ENCODE measurements at places on chromosomes 12 and 14. TPM values are rescaled to one million over a fixed set of nuclear protein-coding genes. Genes with fewer than 3 reads are reported as not detected.

GPR132 gene
- total RNA-seq = 51.2 TPM

CCNT1 gene
- total RNA-seq = 56.9 TPM

PDZRN4 gene
- total RNA-seq = not detected

CDK17 gene
- total RNA-seq = 41.5 TPM

KIF26A gene
- 7.7 TPM for total RNA-seq

RTN1 gene
- not detected for total RNA-seq

DNA sequence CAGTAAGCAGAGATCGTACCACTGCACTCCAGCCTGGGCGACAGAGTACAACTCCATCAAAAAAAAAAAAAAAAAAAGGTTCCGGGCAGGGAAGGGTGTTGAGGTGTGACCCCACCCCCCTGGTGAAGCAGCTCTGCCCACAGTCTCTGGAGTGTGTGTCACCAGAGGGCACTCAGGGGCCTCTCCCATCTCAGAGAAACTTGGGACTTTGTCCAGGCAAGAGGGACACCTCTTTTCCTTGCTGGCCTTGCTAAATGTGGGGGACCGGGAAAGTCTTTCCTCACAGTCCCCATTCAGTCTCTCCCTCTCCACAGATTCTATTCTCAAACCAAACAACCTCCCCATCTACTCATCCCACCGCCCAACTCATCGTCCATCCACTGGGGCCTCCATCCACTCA, 43.6 kb downstream of the RFLNA start:
- no peaks in the 10 kb centered on the region for H3K27me3 ChIP-seq
- H3K36me3 ChIP-seq = peaks cover 51% of the 10 kb centered on the region
- DNase-seq = no peak
- no peak overlapping the region for H3K27ac ChIP-seq

GRCh38 chr12:100156731-100157426, 14.2 kb upstream of the BLTP3B start:
- H3K4me3 ChIP-seq = no peak overlapping the region

- DNase-seq = no peak
- no peak overlapping the region for H3K4me3 ChIP-seq
- no peak overlapping the region for H3K27ac ChIP-seq
- peaks cover 47% of the 10 kb centered on the region for H3K36me3 ChIP-seq
- peaks cover 18% of the 10 kb centered on the region for H3K4me1 ChIP-seq
- no peaks in the 10 kb centered on the region for H3K27me3 ChIP-seq
Measured at GRCh38 chr12:98721204-98721702, 76.2 kb downstream of the APAF1 start.

DNA sequence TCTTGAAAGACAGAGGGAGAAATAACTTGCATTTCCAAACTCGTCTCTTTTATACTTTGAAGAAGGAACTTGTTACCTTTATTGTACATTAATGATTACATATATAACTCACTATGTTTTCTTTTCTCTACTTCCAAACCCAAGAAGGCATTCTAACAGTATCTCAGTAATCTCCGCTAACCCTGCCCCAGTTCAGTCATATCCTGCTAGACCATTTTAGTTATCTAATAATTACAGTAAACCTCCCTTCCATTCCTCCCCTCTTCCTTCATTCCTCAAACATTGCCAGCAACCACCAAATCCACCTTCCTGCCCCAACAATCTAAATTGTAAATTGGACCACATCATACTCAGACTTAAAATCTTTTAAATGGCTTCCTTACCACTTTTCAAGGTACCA, 30.6 kb downstream of the STK38L start:
- peaks cover 11% of the 10 kb centered on the region for H3K4me1 ChIP-seq
- no peaks in the 10 kb centered on the region for H3K27me3 ChIP-seq
- no peak overlapping the region for H3K27ac ChIP-seq
- no peak overlapping the region for H3K4me3 ChIP-seq

- no peaks in the 10 kb centered on the region for H3K4me1 ChIP-seq
- H3K27ac ChIP-seq = no peak overlapping the region
- H3K36me3 ChIP-seq = no peaks in the 10 kb centered on the region
- H3K27me3 ChIP-seq = no peaks in the 10 kb centered on the region
- DNase-seq = no peak
Measured at GRCh38 chr12:28859551-28859950, 289.5 kb upstream of the FAR2 start.
